ENCODE measurements at places on chromosomes 11 and 22. TPM values are rescaled to one million over a fixed set of nuclear protein-coding genes. Genes with fewer than 3 reads are reported as not detected.

- no peaks in the 10 kb centered on the region for H3K27me3 ChIP-seq
- no peaks in the 10 kb centered on the region for H3K36me3 ChIP-seq
Measured at GRCh38 chr11:131899950-131900580, 529.6 kb downstream of the NTM start.

GRCh38 chr11:122776546-122776945 lies 61.8 kb upstream of the CRTAM start:
- H3K27ac ChIP-seq: no peak overlapping the region
- no peaks in the 10 kb centered on the region for H3K36me3 ChIP-seq
- no peaks in the 10 kb centered on the region for H3K4me1 ChIP-seq
- no peak overlapping the region for H3K4me3 ChIP-seq
- H3K27me3 ChIP-seq: no peaks in the 10 kb centered on the region
- DNase-seq: peak; percentile 41

- no peak overlapping the region for H3K4me3 ChIP-seq
- DNase-seq: no peak
- no peaks in the 10 kb centered on the region for H3K36me3 ChIP-seq
- no peaks in the 10 kb centered on the region for H3K27me3 ChIP-seq
- no peaks in the 10 kb centered on the region for H3K4me1 ChIP-seq
- no peak overlapping the region for H3K27ac ChIP-seq
Measured at GRCh38 chr22:37088108-37088605, 21.4 kb downstream of the TMPRSS6 start.

The SLC5A4 gene
- not detected for total RNA-seq

The ZNF195 gene
- total RNA-seq: 20.2 TPM

The KRTAP5-8 gene
- not detected for total RNA-seq

DNA sequence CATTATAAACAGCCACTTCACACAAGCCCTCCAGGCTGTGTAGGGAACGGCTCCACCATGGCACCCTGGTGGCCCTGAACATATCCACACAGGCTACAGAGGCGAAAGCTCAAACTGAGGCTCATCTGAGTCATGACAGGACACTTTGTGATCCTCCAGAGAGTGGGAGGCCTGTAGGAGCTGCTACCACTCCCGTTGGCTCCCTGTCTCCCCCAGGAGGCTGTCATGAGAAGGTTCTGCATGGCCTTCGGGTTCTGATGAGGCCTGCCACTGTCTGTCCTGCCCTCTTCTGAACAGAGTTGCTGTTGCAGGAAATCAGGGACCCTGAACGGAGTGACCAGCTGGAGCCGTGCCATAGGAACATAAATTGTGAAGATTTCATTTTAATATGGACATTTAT lies 23.8 kb upstream of the ALDH3B2 start:
- H3K27me3 ChIP-seq: no peaks in the 10 kb centered on the region
- DNase-seq: no peak
- H3K27ac ChIP-seq: no peak overlapping the region

DNA sequence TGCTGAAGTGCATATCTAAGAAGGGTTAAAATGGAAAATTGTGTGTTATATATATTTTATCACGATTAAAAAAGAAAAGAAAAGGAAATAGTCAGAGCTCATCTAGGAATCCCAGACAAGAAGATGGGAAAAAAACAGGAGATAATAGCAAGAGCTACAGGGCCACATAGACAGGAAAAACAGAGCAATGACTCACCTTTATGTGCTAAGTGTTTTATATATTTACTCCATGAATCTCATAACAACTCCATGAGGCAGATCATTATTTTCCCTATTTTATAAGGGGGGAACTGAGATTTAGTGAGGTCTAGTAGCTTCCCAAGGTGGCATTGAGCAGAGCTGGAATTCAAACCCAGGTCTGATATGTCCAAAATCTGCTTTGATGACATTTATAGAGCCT lies 18.1 kb upstream of the ELF5 start:
- no peaks in the 10 kb centered on the region for H3K36me3 ChIP-seq
- H3K27me3 ChIP-seq: no peaks in the 10 kb centered on the region
- H3K4me1 ChIP-seq: no peaks in the 10 kb centered on the region
- H3K4me3 ChIP-seq: no peak overlapping the region
- no peak overlapping the region for H3K27ac ChIP-seq

DNA sequence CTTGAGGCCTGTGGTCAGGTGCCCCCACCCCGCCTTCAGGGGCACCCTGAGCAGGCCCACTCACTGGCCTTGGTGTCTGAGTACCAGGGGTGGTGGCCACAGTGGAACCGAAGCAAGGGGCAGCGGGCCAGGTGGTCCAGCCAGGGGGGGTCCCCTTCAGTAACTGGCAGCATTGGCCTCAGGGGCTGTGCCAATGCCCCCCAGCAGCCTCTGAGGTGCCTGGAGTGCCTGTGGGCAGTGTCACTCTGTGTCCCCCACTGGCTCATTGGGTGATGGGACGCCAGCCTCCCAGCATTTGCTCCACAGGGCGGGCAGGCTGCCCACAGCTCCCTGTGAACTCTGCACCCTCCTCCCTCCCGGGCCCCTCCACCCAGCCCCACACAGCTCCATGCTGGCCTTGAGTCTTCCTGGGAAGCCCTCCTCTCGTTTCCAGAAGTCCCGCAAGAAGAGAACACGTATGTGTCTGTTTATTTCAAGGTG lies 29.5 kb upstream of the CARS1 start:
- no peaks in the 10 kb centered on the region for H3K4me1 ChIP-seq
- DNase-seq: no peak
- no peak overlapping the region for H3K27ac ChIP-seq
- no peaks in the 10 kb centered on the region for H3K27me3 ChIP-seq

DNA sequence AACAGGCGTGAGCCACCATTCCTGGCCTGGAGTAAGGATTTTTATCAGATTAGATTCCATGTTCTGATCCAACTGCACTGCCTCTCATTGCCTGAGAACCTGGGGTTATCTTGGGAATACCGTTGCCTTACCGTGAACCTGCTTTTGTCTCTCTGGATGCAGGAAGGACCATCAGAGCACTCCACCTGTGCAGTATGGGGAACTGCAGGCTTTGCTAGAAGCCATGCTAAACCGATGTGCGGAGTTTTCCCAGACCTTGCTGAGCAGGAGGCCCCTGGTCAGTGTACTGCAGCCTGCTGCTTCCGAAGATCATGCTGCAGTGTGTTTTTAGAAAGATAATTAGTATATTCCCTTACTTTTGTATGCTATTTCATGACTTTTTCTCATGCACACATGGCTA lies 43.6 kb downstream of the MEI1 start:
- peaks cover 11% of the 10 kb centered on the region for H3K27me3 ChIP-seq
- no peak overlapping the region for H3K4me3 ChIP-seq

DNA sequence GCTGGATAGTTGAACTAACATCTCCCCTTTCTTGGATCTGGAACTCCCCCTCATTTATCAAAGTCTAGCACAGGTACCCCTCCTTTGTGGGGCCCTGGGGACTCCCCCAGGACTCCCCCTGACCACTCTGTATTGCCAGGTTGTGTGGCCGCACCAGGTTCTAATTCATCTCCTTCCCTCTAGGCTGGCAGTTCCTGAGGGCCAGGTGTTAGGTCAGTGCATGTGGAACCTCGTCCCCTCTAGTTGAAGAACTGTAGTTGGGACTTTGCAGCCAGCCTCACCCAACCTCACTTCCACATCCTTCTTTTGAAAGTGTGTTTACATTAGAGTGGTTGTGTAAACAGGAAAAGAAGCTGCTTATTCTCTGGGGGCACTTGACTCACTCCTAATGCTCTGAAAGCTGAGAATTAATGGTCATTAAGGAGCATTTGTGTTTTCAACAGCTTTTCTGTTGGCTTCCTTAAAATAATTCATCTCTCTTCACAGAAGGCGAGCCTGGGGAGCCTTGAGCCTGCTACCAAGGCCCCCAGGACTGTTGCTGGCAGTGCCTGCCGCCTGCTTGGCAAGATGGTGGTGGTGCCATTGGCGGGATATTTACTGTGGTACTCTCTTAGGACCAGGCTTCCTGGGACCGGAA lies 11.8 kb downstream of the UPB1 start:
- DNase-seq: no peak
- H3K36me3 ChIP-seq: no peaks in the 10 kb centered on the region
- no peak overlapping the region for H3K4me3 ChIP-seq
- H3K27ac ChIP-seq: peak overlapping the region; percentile 68

The MISFA gene
- total RNA-seq: 3.6 TPM

- H3K27ac ChIP-seq: no peak overlapping the region
- peaks cover under 1% of the 10 kb centered on the region for H3K27me3 ChIP-seq
- no peaks in the 10 kb centered on the region for H3K4me1 ChIP-seq
- H3K4me3 ChIP-seq: no peak overlapping the region
- no peaks in the 10 kb centered on the region for H3K36me3 ChIP-seq
- no peak for DNase-seq
Measured at GRCh38 chr11:111528557-111528956, 12.0 kb upstream of the LAYN start.

DNA sequence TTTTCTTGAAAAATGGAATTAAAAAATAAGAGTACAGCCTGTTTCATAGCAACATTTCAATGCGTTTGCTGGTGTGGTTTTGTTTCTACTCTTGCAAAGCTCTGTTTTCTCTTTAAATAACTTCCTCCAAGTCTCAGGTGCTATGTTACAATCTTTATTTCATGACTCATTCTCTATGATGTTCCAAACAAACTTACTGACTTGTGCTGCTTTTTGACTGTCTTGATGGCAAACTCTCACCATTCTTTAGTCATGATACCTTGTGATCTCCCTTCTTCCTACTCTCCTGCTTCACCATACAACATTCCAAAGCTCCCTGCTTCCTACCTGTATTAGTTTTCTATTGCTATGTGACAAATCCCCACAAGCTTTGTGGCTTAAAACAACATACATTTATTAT lies 166.1 kb downstream of the C11orf91 start:
- H3K4me1 ChIP-seq: no peaks in the 10 kb centered on the region
- no peaks in the 10 kb centered on the region for H3K27me3 ChIP-seq
- no peak overlapping the region for H3K4me3 ChIP-seq
- DNase-seq: no peak
- no peak overlapping the region for H3K27ac ChIP-seq

GRCh38 chr22:40997520-40997919 lies 46.3 kb downstream of the RBX1 start:
- H3K27ac ChIP-seq: no peak overlapping the region
- H3K4me3 ChIP-seq: no peak overlapping the region
- H3K36me3 ChIP-seq: no peaks in the 10 kb centered on the region
- no peak for DNase-seq

The GLYATL2 gene
- total RNA-seq: not detected

GRCh38 chr22:48204296-48204695 lies 1441.8 kb downstream of the TBC1D22A start:
- H3K4me1 ChIP-seq: no peaks in the 10 kb centered on the region
- H3K36me3 ChIP-seq: no peaks in the 10 kb centered on the region
- DNase-seq: no peak
- H3K27ac ChIP-seq: no peak overlapping the region
- H3K4me3 ChIP-seq: no peak overlapping the region

The RASL10A gene
- total RNA-seq: 3.6 TPM

GRCh38 chr22:27970596-27971220 lies 51.7 kb upstream of the PITPNB start:
- no peaks in the 10 kb centered on the region for H3K36me3 ChIP-seq
- H3K4me1 ChIP-seq: no peaks in the 10 kb centered on the region
- DNase-seq: no peak
- H3K4me3 ChIP-seq: no peak overlapping the region
- H3K27ac ChIP-seq: no peak overlapping the region

DNA sequence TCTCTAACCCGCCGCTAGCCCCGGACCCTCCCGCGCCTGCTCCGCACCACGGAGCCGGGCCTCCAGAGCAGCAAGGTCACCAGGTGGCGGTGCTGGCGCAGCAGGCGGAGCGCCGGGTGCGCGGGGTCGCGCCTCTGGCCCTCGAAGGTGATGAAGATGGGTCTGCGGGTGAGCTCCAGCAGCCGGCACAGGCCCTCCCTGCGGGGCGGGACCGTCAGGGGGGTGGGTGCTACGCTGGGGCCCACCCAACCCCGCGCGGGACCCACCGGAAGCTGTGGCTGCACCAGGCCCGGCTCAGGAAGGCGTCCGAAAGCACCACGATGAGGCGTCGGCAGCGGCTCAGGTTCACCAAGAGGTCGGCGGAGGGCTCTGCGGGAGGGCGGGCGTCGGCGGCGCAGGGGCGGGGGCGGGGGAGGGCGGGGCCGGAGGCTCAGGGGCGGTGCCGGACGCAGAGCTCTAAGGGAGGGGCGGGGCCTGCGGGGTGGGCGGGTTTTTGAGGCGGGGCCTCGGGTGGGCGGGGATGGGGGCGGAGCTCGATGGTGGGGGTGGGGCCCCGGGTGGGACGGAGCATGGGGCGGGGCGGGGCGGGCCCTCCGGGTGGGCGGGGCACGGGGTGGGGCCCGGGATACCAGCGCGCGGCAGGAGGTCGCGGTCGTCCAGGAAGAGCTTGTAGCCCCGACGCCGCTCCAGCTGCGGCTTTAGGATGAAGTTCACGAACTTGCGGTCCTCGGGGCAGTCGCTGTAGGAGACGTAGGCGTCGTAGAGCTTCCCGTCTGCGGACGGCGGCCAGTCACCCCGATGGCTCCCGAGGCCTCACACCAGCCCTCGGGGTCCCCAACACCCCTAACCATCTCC lies 7.8 kb downstream of the SIGIRR start:
- peak; percentile 90 for DNase-seq
- H3K4me1 ChIP-seq: no peaks in the 10 kb centered on the region
- peak overlapping the region; percentile 30 for H3K4me3 ChIP-seq

The CNGA4 gene
- total RNA-seq: 0.32 TPM

GRCh38 chr11:8839957-8840945 lies 70.7 kb upstream of the AKIP1 start:
- DNase-seq: peak; percentile 69
- no peak overlapping the region for H3K4me3 ChIP-seq
- peak overlapping the region; percentile 59 for H3K27ac ChIP-seq
- peaks cover 17% of the 10 kb centered on the region for H3K4me1 ChIP-seq
- H3K36me3 ChIP-seq: no peaks in the 10 kb centered on the region

- no peaks in the 10 kb centered on the region for H3K27me3 ChIP-seq
- DNase-seq: no peak
- H3K36me3 ChIP-seq: no peaks in the 10 kb centered on the region
- H3K27ac ChIP-seq: no peak overlapping the region
Measured at GRCh38 chr11:65774525-65775306, 6.1 kb downstream of the AP5B1 start.

The TMEM132A gene
- 154 TPM for total RNA-seq

DNA sequence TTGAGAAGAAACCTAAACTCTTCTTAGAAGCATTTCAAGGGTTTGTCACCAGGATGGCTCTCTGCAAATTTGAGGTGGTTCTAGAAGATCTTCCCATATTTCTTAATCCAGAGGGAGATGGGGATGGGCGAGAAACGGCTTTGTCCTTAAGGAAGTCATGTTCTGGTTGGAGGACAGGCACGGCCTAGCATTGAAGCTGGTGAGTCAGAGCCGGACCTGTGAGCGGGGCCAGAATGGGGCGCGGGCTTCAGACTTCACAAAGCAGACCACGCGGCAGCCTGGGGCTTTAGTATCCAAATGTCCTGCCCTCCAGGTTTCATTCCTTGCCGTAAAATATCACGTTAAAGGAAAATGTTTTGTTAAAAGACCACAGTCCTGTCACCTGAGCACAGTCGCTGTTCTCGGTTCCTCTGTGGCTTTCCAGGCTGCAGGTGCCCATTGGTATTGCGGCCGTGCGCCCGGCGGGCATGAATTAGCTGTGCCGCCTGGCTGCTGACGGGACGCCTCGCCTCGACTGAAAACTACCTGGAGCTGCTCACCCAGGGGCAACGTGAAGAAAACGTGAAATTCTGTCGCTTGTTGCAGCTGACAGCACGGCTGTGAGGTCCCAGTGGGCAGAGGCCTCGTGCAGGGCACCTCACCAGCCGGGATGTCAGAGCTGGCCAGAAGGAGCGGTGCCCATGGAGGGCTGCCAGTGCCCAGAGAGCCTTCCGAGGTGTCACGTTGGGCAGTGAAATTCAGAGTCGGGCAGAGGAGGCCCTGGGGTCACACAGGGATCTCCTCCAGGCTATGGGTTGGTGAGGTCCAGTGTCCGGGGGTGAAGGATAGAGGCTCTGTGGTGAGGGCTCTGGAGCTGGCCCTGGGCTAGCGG lies 59.0 kb downstream of the LRP5 start:
- peaks cover 11% of the 10 kb centered on the region for H3K4me1 ChIP-seq
- no peaks in the 10 kb centered on the region for H3K27me3 ChIP-seq
- peak overlapping the region; percentile 73 for H3K27ac ChIP-seq
- H3K36me3 ChIP-seq: no peaks in the 10 kb centered on the region
- H3K4me3 ChIP-seq: no peak overlapping the region
